ENCODE measurements at places on chromosomes 1 and 21.

DNA sequence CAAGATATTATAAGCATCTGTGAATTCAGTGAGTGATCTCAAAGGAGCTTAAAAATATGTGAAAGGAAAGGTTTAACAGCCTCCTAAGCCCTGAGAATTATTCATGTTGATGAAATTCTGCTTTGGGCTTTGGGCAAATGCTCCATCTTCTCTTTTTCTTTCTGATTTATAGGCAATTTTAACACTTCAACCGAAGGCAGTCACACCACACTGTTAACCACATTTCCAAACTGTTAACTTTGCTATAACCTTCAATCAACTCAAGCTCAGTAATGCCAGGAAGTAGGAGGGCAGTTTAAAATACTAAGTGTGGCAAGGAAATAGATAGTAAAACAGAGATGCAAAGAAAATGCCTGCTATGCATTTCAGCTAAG lies 54.4 kb upstream of the NEK7 start:
- DNase-seq = no peak

DNA sequence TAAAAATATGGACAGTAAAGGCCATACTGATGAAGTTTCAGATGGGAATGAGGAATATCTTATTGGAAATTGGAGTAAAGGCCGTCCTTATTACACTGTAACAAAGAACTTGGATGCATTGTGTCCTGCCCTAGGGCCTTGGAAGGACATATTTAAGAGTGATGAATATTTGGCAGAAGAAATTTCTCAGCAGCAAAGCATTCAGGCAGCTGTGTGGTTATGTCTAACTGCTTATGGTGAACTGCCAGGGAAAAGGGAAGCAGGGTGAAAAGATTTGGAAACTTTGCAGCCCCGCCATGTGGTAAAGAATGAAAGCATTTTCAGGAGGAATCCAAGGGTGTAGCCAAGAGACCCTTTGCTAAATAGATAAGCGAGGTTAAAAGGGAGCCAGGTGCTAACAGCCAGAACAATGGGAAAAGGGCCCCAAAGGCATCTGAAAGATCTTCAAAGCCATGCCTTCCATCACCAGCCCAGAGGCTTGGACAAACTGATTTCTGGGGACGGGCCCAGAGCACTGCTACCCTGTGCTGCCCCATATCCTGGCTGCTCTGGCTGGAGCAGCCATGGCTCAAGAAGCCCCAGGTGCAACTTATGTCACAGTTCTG lies 200.0 kb downstream of the PTPRU start:
- DNase-seq = no peak

DNA sequence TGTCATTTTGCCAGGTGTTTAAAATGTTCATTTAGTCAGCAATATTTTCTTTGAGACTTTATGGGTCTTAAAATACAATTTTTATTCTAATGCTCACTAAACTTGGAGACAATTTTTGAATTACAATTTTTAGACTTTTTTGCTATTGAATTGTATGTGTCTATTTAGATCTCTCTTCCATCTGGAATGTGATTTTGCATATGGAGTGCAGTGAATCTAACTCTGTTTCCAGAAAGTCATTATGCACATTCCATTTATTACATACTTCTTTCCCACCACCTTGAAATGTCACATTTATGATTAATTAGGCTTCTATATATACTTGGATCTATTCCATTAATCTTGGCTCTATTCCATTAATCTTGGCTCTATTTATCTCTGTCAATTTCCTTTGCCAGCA lies 5.6 kb upstream of the TSPEAR start:
- DNase-seq = no peak

DNA sequence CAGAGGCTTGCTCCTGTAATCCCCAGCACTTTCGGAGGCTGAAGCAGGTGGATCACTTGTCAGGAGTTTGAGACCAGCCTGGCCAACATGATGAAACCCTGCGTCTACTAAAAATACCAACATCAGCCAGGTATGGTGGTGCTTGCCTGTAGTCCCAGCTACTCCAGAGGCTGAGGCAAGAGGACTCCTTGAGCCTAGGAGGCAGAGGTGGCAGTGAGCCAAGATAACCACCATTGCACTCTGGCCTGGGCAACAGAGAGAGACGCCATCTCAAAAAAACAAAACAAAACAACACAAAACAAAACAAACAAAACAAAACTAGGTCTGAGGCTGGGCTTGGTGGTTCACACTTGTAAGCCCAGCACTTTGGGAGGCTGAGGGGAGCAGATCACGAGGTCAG lies 38.7 kb upstream of the RAP1GAP start:
- DNase-seq = no peak

- DNase-seq = no peak
These were observed 53.6 kb downstream of the PEX14 start for GRCh38 chr1:10528066-10529014.

GRCh38 chr1:33654267-33654834 lies 181.9 kb downstream of the ZSCAN20 start:
- DNase-seq = no peak

GRCh38 chr1:198538579-198539364 lies 1.7 kb downstream of the ATP6V1G3 start:
- DNase-seq = no peak

DNA sequence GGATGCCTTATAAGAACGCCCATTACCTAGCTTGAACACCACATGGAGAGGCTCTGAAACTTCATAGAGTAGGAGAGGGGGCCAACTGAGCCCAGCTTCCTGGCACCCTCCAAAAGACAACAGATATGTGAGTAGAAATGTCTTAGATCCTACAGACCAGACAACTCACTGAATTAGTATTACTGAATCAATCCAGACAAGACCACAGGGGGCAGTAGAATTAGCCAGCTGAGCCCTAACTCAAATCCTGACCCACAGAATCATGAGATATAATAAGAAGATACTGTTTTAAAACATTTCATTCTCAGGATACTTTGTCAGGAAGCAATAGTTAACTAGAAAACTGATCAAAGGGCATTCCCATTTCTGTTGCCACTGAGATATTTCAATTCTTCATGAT lies 45.8 kb upstream of the C1orf21 start:
- DNase-seq = no peak

DNA sequence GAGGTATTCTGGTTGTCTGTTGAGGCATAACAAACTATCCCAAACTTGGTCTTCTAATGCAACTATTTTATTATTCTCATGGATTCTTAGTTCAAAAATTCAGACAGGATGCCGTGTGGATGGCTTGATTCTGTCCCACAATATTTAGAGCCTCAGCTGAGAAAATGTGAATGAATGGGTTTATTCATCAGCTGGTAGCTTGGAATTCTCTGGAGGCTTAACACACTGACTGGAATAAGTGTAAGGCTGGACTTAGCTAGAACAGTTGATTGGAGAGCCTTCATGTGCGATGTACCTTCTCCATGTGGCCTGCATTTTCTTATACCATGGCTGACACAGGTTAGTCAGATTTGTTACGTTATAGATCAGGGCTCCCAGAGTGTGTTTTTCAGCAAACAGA lies 30.8 kb downstream of the TNNI3K start:
- no peak for DNase-seq

GRCh38 chr1:39800471-39800835 lies 11.8 kb upstream of the BMP8B start:
- no peak for DNase-seq

GRCh38 chr1:113784104-113784779 lies 25.0 kb upstream of the PHTF1 start:
- DNase-seq = no peak

DNA sequence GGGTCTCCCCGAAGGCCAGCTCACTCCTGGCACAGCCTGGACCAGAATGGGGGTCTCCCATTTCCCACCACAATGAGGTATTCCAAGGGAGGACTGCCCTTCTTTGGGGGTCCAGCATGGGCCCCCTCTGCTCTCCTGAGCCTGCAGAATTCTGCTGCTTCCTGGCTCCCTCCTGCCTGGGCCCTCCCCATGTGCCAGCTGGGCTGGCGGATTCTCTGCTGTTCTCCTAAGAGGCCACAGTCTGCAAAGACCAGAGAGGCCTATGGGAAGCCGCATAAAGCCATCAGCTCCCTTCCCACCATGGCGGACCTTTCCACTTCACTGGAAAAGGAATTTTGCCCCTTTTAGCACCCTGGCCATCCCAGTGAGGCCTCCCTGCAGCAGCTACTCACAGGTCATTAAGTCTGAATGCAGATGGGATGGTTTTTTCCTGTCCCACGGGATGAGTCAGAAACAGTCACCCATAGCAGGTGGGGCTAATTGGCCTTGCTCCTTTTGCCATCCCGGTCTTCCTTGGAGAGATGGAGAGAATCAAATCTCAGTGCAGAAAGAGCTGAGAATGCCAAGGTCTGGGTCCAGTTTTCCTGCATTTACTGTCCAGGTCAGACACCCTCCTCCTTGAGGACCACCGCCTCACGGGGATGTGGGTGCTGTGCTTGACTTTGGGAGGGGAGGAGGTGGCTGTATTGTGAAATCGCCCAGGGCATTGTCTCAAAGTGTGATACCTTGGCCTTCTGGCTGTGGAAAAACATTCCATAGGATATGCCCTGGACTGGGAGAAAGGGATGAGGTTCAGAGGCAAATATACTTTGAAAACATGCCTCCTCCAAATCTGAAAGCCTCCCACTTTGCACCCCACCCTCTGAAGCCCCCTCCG lies 23.2 kb downstream of the MYBPH start:
- no peak for DNase-seq

DNA sequence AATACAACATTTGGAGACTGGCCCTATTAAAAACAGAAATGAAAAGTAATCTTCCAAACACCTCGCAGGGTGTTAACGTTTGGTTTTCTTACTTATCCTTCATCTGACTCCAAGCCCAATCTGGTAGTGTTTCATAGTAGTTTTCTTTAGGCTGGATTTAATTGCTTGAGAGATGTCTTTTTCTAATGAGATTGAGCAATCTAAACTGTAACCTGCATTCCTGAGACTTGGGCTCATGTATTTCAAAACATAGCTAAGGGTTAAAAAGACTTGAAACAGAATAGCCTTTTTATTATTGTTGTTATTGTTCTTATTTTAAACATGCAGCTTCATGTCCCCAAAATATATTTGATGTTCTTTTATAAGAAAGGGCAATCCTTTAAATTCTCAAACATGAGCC lies 278.9 kb downstream of the TGFB2 start:
- DNase-seq = no peak

DNA sequence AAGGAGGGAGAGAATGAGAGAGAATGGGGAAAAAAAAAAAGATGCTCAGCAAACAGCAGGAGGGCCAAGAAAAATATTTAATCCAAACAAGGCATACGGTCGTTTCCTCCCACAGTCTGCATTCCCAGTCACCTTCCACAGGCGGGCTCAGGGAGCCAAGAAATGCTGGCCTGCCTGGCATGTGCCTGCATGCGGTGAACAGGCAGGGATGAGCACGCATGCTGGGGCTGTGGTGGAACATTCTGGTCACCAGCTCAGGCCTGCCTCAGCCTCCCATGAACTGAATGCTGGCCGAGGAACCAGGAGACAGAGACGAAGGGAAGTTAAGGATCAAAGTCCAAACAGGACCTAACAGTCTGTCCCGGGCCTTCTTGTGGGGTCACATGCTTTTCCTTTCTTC lies 335.3 kb downstream of the ASTN1 start:
- DNase-seq = no peak

GRCh38 chr1:235809688-235810397 lies 56.9 kb downstream of the LYST start:
- DNase-seq = no peak

DNA sequence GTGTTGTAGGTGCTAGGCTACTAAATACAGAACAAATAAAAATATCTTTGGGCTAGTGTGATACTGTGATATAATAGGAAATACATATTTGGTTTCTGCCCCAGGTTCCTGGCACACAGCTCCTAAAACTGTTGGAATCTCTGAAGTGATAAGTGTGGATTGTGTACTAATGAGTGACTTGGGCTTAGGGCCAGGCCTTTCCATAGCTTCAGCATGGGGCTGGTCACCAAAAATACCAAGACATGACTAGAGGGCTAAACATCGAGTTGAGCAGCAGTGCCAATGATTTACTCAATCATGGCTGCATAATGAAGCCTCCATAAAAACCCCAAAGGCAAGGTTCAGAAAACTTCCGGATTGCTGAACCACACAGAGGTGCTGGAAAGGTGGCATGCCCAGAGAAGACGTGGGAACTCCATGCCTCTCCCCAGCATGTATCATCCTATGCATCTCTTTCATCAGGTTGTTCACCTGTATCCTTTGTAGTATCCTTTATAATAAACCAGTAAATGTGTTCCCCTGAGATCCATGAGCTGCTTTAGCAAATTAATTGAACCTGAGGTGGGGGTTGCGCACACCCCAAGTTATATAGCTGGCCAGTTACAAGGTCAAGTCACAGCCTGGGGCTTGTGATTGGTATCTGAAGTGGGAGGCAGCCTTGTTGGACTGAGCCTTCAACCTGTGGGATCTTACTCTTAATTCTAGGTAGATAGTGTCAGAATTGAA lies 51.6 kb downstream of the ZMYM4 start:
- no peak for DNase-seq

DNA sequence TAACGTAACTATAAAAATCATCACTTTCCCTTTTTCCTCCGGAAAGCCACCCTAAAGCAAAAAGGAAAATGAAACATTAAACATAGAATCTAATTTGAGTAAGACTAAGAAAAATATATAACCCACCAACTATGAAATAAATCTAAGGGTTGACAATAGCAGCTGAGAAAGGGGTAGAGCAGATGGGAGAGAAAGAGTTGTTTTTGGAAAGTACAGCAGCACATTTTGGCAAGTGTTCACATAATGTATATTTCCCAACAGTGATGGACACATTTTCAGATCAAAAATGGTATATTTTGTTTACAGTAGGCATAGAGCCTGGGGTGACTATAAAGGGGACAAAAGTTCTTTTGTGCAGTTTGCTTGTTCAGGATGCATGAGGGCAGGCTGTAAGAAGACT lies 1287.4 kb upstream of the B3GALT2 start:
- no peak for DNase-seq

- DNase-seq = no peak
These were observed 42.2 kb downstream of the SPATA17 start for GRCh38 chr1:217673387-217673786.

DNA sequence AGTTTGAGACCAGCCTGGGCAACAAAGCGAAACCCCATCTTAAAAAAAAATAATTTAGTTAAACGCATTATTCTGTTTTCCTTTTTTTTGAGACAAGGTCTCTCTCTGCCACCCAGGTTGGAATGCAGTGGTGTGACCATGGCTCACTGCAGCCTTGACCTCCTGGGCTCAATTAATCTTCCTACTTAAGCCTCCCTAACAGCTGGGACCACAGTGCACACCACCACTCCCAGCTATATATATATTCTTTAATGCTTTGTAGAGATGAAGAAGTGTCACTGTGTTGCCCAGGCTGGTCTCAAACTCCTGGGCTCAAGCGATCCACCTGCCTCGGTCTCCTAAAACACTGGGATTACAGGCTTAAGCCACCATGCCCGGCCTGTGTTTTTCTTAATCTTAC lies 7.7 kb upstream of the KLF17 start:
- DNase-seq = no peak

DNA sequence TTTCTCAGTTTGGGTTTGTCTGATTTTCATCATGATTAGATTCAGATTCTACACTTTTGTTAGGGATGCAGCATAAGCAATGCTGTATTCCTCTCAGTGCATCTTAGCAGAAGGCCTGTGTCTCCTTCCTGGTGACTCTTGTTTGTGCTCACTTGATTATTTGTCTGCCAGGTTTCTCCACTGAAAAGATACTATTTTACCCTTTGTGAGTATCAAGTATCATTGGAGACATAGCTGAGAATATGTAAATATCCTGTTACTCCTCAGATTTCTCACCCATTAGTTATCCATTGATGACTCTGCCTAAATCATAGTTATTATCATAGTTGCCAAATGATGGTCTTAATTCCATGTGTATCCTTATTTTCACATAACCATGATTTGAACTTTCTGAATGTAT lies 148.5 kb downstream of the POU2F1 start:
- no peak for DNase-seq

Data from activated naive CD4-positive, alpha-beta T cell (primary cell).